T-helper 2 cell treated with Interferon-gamma antibody and Interleukin-4, amounts not matched to agents 100 ng/mL and 5 ng/mL, for 36 hours (primary cell): ENCODE measurements at places on chromosomes 6 and 20. TPM values are rescaled to one million over a fixed set of nuclear protein-coding genes. Genes with fewer than 3 reads are reported as not detected.

Gene ACTL10
- total RNA-seq, result 2.9 and 3.0 TPM in 2 replicates

Gene UBD
- 0.61 and 1.0 TPM in 2 replicates for total RNA-seq

Gene HLA-G
- 1.7 and 1.8 TPM in 2 replicates for total RNA-seq

Gene RAET1G
- total RNA-seq, result not detected in 2 replicates

Gene MAN1A1
- 23.8 and 24.2 TPM in 2 replicates for total RNA-seq

Gene FUT9
- not detected in 2 replicates for total RNA-seq

Gene IPCEF1
- total RNA-seq, result 9.5 and 10.2 TPM in 2 replicates

Gene CAPN11
- not detected in 2 replicates for total RNA-seq

Gene DDX43
- 1.3 TPM in 2 replicates for total RNA-seq

Gene ANGPT4
- not detected in 2 replicates for total RNA-seq

Gene LST1
- 29.8 and 33.1 TPM in 2 replicates for total RNA-seq

Gene SRSF12
- total RNA-seq, result not detected in 2 replicates

Gene HLA-DQA1
- 20.2 and 21.5 TPM in 2 replicates for total RNA-seq

Gene STMND1
- not detected in 2 replicates for total RNA-seq

Gene CRNKL1
- 18.1 and 20.2 TPM in 2 replicates for total RNA-seq

Gene FERMT1
- total RNA-seq, result 0.45 and 0.75 TPM in 2 replicates

Gene SUMO4
- 9.6 and 10.5 TPM in 2 replicates for total RNA-seq
